ENCODE measurements at places on chromosomes 6 and 20.
A peak's percentile ranks its signal among the peaks of the same experiment; 100 is the strongest.

GRCh38 chr6:106766201-106766600 is 136.8 kb downstream of the QRSL1 start:
- no peak for DNase-seq

DNA sequence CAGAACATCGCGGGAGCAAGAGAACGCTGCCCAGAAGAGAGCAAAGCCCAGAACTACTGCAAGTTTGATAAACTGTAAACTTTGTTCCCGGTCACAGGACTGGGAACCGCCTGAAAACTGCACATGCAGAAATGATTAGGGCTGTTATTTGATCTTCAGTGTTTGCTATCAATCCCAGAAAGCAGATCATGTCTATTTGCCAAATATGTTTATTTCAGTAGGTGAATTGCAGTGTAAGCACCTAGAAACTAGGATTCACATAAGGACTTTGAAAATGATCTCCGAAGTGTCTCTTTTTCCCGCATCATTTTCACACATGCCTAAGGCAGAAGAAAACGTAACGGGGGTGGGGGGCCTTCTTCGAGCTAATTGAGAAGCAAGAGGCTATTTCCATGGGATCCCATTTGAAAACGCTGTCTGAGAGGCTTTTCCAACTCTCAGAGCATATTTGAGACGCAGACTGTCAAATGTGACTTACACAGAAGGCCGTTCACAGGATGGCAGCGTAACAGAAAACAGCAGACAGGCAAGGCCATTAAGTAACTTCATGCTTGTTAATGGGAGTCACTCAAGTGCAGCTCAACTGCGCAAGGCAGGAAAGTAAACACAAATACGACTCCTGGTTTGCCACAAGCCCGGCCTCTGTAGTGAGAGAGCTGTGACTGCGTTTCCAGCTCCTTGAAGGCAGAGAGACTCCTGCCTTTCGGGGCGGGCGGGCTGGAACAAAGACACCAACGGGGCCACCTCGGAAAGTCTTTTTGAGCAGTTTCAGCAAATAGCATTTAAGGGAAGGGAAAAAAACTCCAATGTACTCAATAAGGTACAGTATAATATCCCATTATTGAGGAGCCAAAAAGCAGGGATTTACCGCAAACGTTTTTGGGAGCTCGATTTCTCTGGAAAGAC is 144.7 kb upstream of the ZNF217 start:
- peak; percentile 82 for DNase-seq

GRCh38 chr6:53464483-53464882 is 80.4 kb downstream of the GCLC start:
- no peak for DNase-seq

DNA sequence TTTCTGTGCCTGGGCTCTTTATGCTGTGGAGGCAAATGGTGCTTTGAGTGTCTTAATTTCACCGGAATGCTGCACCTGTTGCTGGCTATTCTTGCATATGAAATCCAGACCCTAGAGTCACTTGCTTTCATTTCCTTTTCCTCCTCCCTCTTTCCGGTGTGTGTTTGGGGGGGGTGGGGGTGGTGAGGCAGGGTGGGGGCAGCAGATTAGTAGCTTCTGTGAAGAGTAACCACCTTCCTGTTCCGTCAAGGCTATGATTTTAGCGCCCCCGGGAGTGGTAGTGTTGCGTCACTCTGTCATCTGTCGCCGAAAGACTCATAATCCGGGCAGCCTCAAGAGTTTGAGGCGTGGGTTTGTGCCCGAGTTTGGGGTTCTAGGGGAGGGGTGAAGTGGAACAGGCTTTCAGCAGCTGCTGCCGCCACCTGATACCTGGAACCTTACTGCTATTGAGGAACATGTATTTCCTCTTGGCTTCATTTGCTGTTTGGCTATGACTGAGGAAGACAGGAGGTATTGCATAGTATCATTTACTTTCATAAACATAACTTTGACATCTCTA is 49.1 kb downstream of the UTRN start:
- no peak for DNase-seq

DNA sequence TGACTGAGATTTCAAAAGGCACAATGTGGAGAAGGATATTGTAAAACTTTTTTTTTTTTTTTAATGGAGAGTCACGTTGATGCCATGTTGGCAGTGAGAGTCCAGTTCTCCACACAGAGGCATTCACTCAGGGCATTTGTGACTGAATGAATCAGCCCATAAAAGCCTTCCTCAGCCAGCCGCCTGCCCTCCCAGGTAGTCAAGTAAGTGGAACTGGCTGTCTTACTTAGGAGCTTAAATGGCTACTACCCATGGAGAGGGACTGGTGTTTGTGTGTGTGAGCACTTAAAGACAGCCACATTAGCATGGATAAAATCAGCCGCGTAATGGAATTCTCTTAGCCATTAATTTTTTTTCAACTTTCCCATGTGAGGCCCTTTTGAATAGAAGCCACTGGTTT is 12.6 kb downstream of the AAR2 start:
- no peak for DNase-seq

- DNase-seq: no peak
Measured at GRCh38 chr6:97689078-97689754, 406.2 kb upstream of the MMS22L start.

DNA sequence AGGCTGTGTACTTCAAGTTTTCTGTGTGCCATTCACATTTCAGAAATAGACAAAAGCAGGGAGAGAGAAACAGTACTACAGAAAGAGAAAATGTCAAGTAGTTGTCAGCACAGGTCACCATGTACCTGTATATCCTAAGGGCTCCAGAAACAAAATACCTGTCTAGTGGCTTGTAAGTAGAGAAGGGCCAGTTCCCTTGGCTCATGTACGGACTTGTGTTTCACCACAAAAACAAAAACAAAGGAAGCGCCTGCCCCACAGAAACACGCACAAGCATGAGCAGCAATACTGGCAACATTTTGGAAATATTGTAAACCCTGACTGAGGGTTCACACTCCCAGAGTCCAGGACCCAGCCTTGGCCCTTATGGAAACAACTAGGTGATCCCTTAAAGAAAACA is 44.3 kb downstream of the CNKSR3 start:
- no peak for DNase-seq

DNA sequence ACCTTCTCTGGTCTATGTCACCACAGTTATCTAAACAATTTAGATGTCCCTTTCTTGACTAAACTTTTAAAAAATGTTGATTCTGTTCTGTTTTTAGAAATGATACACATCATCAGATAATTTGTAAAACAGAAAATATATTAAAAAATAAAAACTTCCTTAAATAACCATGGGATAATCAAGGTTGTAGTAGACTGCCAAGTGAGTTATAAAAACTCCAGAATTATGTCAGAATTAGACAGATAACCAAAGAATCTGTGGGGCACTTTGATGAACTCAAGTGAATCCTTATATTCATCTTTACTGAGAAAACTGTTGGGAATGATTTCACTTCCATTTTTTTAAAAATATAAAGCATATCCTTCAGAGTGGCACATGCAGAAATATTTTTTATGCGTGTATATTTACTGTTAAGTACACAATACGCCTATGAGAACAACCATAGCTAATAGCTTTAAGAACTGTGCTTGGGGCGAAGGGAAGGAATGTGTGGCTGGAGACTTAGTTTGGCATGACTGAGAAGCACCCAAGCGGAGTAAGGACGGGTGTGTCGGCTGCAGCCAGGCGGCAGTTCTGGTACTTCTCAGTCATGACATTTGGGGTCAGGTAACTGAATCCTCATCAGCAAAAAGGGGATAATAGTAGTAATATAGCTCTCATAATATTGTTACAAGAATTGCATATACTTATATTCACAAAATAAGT is 604.7 kb upstream of the CITED2 start:
- no peak for DNase-seq

DNA sequence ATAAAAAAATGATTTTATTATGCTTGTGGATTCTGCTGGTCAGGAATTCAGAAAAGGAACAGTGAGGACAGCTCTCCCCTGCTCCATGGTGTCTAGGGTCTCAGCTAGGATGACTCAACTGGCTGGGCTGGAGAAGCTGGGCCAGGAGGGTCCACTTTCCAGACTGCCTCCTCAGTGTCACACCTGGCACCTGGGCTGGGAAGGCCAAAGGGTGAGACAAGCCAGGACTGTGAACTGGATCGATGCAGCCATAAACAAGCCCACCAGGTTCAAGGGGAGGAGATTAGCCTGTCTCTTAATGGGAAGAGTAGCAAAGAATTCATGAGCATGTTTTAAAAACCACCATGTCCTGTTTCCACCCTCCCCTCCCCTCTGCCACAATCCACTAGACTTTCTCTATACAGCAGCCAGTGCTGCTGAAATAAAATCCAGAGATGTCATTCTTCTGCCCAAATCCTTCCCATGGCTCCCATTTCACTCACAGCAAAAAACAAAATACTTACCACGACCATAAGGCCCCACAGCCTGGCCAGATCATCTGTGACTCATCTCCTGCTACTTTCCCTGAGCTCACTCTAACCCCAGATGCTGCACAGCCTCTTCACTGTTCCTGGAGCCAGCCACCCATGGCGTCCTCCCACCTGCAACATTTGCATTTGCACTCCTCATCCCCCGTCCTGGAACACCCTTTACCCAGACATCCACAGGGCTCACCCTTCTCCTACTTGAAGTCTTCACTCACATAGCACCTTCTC is 13.8 kb downstream of the SPTLC3 start:
- DNase-seq: peak; percentile 70

DNA sequence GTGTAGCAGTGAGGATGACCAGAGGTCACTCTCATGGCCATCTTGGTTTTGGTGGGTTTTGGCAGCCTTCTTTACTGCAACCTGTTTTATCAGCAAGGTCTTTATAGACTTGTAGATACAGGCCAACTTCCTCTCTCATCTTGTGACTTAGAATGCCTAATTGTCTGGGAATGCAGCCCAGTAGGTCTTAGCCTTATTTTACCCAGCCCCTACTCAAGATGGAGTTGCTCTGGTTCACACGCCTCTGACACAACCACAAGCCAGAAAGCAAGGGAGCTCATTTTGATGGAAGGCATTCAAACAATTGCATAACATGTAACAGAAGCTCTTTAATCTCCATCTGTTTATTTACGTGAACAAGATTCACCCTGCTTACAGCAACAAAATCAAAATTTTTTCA is 492.0 kb upstream of the SULF2 start:
- DNase-seq: no peak

- peak; percentile 81 for DNase-seq
Measured at GRCh38 chr6:155154158-155154830, 109.5 kb upstream of the CLDN20 start.

GRCh38 chr6:108561742-108562502 is 1.2 kb downstream of the FOXO3 start:
- DNase-seq: peak; percentile 10

GRCh38 chr20:63129991-63130657 is 85.8 kb downstream of the YTHDF1 start:
- no peak for DNase-seq

DNA sequence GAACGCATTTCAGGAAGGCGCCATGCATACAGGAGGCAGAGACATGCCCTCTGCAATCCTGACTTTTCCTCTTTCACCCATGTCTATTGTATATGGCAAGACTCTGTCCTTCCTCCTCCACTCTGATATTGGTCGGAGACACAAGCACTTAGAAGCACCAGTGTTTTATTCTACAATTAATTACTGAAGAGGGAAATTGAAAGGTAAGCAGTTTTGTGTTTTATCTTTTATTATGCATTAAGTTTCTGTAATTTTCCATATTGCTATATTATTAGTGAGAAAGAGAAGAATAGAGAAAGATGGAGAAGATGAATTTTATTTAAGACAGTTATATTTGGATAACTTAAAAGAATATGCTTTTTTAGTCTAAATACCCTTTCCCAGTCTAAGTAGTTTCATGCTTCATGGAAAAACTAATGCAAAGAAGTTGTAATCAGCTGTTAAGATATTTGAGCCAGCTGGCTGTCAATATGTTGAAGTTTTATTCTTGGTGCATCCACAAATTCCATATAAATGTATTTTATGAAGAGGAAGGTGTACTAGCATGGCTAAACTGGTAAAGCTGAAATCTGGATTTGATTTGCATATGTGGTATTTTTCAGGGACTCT is 13.6 kb downstream of the ARID1B start:
- no peak for DNase-seq

GRCh38 chr6:156347246-156347645 is 429.9 kb upstream of the ARID1B start:
- DNase-seq: no peak

DNA sequence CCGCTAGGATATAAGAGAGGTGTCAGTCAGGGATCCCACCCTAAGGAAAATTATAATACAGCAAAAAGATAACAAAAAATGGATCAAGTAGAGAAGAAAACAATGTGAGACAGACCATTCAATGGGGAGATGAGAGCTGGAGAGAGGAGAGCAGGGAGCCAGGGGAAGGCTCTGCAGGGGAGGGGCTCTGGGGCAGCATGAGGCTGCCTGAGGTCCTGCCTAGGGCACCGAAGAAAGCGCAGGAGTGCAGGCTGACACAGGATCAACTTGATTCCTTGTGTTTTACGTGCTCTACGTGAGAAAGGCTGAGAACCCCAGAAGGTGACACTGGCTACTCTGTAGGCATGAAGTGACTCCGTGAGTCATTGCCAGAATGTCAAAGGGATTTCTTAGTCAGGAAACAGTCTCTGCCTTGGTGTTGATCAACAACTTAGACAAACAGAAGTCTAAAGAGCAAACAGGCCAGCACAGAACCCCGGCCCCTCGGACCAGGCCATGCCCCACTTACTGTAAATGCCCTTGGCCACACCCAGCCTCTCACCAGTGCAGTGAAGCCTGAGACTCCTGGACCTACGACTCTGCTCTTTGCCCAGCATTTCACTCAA is 290.1 kb upstream of the PRDM1 start:
- no peak for DNase-seq

DNA sequence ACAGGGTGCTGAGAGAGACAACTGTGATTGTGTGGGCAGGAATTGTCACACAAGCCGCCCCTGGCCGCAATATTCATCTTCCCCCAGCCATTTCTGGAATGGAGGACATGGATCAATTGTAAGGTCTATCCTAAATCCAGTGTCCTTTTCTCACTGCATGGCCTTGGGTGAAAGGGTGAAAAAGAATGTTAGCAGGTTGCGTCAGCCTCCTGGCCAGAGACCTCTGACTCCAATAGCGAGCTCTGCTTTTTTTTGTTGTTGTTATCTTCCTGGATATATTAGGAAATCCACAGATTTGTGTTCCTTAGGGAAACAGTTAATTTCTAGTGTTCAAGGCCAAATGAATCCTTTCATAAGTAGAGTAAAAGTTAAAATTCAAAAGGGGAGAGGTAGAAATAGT is 47.1 kb upstream of the CD83 start:
- DNase-seq: no peak

DNA sequence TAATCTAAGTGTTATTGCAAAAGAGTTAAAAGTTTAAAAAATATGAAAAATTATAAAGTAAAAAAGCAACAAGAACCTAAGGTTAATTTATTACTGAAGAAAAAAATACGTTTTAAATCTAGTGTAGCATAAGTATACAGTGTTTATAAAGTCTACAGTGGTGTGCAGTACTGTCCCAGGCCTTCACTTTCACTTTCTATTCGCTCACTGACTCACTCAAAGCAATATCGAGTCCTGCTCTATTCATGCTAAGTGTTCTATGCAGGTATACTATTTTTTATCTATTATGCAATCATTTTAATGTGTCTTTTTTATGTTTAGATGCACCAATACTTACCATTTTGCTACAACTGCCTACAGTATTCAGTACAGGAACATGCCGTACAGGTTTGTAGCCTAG is 113.0 kb downstream of the MANEA start:
- DNase-seq: no peak

- no peak for DNase-seq
Measured at GRCh38 chr6:31171931-31172905, 1.7 kb upstream of the POU5F1 start.

- DNase-seq: no peak
Measured at GRCh38 chr20:59698598-59698997, 94.3 kb downstream of the PHACTR3 start.

GRCh38 chr20:38963745-38964144 is 1.6 kb downstream of the DHX35 start:
- DNase-seq: no peak

GRCh38 chr6:158437571-158437970 is 122.3 kb upstream of the TMEM181 start:
- DNase-seq: no peak

Measured in AG20443 (cell line).